ENCODE measurements at places on chromosomes 11 and 22.

- DNase-seq = no peak
Observed at GRCh38 chr11:12170984-12171383, 60.6 kb downstream of the MICAL2 start.

- no peak for DNase-seq
Observed at GRCh38 chr22:25199731-25200520, at the start of gene CRYBB3. TSS of gene CRYBB3 (plus strand) at chr22:25199858. CDS start at chr22:25201397, 1,539 bp downstream.

- no peak for DNase-seq
Observed at GRCh38 chr22:42304324-42304790, 33.9 kb upstream of the TCF20 start.

DNA sequence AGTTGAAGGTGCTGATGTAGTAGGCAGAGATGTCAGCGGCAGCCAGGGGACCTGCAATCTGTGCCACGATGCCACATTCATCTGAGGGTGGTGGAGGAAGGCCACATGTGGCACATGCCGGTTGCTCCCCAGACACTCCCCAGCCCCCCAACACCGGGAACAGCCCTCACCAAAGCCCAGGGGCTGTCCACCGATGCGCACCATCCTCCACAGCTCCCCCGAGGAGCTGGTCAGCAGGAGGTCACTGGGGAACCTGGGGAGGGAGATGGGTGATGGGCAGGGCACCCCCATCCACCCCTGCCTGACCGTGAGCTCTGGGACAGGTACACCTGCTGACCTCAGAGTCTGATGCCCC lies 3.5 kb downstream of the CASTOR1 start:
- no peak for DNase-seq

DNA sequence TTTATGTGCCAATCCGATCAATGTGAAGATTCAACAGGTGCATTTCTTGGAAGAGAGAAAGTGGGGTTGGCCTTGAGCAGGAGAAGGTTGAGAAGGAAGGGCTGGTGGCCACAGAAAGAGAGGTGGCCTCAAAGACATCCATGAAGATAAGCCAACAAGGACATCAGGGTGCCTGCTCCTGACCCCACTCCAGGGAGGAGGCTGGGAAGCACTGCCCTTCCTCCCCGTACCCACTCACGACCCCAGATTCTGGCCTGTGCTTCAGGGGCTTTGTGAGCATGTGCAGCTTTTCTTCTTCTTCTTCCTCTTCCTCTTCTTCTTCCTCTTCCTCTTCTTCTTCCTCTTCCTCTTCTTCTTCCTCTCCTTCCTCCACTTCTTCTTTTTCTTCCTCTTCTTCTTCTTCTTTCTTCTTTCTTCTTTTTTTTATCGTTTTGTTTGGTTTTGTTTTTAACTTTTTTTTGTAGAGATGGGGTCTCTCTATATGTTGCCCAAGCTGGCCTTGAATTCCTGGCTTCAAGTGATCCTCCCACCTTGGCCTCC lies 30.3 kb downstream of the DKK3 start:
- DNase-seq = no peak

GRCh38 chr22:35337932-35338331 lies 38.2 kb downstream of the TOM1 start:
- no peak for DNase-seq

- no peak for DNase-seq
Observed at GRCh38 chr11:18253778-18254338, 5.4 kb upstream of the SAA2 start.

- no peak for DNase-seq
Observed at GRCh38 chr22:23023294-23023693, 47.0 kb upstream of the GNAZ start.

DNA sequence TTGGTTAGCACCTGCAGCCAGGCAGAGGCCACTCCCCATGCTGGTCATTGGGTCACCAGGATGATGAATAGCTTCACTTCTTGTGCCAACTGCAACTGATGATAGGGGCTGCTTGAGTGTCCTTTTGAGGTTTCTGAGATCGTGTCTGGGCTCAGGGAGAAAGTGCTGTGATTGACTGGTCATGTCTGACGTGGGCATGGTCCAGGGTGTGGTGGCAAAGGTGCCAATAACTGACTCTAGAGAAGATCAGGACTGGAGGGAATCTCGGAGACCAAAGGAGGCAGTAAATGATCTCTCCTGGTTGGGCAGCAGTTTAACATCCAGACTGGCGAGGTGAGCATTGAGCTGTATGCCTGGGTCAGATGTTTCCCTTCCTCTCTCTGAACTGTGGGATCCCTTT lies 10.0 kb upstream of the SLC22A6 start:
- no peak for DNase-seq

DNA sequence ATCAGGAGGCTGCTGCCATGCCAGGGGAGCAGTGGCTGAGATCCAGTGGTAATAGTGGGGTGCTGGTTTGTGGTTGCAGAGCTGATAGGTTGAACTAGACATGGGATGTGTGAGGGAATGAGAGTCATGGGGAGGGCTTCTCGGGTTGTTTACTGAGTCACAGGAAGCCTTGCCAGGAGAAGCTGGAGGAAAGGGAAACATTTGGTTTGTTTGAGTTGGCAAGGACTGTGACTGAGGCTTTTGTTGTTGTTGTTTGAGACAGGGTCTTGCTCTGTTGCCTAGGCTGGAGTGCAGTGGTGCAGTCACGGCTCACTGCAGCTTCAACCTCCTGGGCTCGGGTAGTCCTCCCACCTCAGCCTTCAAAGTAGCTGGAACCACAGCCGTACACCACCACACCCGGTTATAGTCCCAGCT lies 49.3 kb downstream of the CABIN1 start:
- DNase-seq = no peak

- no peak for DNase-seq
Observed at GRCh38 chr11:72292106-72292785, 48.3 kb upstream of the PHOX2A start.

GRCh38 chr11:107493117-107493516 lies 35.5 kb upstream of the CWF19L2 start:
- DNase-seq = no peak

GRCh38 chr11:63907808-63908530 lies 9.0 kb downstream of the RCOR2 start:
- no peak for DNase-seq

DNA sequence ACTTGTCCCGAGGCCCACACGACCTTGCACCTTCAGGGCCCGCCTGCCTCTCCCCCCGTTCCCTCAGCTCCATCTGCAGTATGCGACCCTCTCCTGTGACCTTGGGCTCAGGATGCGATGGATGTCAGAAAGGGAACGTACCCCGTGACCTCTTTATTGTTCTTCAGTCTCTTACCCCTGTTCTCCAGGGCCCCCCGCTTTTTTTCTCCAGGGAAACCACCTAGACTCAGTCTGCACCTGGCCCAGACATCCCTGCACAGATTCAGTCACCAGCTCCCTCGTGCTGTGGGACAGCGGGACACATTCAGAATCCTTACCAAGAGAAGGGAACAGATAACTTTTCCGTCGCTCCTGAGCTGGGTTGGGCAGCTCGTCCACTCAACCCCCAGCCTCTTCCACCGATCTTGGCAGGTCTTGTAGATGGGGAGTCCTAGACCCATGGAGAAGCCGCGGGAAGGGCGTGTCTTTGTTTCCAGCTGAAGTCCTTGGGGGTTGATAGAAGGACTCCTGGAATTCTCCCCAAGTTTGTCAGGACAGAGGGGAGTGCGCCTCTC lies 1.4 kb upstream of the PHOX2A start:
- DNase-seq = no peak

DNA sequence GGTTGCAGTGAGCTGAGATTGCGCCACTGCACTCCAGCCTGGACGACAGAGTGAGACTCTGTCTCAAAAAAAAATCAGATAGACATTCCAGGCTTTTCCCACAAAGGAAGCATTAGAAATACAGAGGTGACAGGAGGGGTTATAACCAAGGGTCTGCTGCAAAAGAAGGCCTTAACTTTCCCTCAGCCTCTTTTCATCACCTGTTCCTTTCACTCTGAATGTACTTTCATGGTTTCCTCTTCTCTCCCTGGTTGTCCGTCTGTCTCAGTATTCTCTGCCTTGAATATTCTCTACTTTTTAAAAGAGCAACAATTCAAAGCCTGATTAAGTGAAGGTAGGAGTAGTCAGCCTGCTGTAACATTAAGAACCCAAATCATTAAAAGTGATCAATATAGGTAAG lies 50.2 kb downstream of the CELF1 start:
- no peak for DNase-seq

DNA sequence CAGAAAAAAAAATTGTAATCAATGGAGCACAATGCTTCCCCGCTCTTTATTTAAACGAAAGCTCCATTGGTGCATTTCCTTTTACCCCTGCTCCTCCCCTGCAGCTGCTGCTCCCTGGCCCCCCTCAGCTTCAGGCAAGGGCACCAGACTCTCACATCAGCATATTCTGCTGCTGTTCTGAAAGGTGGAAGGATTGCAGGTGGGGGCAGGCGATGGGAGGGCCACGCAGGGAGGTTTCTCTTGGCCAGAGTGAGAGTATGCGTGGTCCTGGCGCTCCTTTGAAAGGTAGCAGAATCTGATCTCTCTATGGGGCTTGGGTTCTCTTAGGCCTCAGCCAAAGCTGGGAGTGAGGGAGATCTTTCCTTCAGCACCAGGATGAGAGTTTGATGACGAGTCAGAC lies 240.9 kb upstream of the CADM1 start:
- DNase-seq = no peak

DNA sequence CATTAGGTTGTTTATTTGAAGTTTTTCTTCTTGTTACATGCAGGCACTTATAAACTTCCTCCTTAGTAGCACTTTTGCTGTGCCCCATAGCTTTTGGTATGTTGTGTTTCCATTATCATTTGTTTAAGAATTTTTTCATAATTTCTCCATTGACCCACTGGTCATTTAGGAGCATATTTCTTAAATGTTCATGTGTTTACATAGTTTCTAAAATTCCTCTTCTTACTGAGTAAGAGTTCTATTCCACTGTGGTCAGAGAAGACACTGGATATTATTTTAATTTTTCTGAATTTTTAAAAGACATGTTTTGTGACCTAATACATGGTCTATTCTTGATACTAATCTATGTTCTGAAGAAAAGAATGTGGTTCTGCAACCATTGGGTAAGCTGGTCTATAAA lies 333.0 kb downstream of the DDX10 start:
- DNase-seq = no peak

DNA sequence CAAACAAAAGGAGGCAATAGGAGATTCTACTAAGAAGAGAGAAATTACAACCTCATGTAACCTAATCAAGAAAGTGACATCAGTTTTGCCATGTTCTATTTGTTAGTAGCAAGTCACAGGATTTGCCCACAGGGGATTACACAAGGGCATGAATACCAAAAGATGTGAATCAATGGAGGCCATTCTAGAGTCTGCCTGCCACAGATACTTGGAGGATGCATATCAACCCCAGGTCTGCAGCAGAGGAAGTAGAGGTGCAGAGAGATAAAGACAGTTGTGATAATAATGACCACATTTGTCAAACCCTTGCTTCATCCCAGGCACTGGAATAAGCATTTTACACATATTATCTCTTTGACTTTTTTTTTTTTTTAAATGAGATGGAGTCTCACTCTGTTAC lies 2.4 kb upstream of the ASCC2 start:
- DNase-seq = no peak

GRCh38 chr11:71935338-71935925 lies 6.6 kb downstream of the RNF121 start:
- DNase-seq = no peak

DNA sequence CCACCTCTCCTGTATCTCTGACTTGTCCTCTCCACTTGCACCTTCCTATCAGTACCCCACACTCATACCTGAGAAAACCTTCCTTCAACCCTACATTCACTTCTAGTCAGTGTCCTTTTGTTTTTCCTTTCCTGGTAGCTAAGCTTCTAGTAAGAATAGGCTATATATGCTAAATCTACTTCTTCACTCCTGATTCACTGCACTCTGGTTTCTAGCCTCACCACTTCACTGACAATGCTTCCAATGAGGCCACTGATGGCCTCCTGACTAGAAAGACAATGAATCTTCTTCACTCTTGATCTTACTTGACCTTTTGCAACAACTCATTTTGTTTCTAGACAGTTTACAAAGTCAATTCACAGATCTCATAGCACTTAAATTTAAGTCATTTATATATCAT lies 52.0 kb downstream of the RELT start:
- DNase-seq = no peak

DNA sequence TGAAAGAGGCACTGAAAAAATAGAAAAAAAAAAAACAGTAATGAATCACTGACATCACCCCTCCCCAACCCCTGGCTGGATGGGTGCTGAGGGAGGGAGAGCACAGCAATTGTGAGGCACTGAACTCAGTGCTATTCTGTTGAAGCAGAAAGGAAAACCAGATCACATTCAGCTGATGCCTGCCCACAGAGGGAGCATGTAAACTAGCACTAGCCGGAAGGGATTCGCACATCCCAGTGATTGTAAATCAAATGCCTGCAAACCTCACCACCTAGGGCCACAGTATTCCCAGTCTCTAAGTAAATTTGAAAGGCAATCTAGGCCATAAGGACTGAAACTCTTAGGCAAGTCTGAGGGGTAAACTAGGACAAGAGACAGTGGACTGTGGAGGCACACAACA lies 772.0 kb upstream of the CCDC179 start:
- no peak for DNase-seq

DNA sequence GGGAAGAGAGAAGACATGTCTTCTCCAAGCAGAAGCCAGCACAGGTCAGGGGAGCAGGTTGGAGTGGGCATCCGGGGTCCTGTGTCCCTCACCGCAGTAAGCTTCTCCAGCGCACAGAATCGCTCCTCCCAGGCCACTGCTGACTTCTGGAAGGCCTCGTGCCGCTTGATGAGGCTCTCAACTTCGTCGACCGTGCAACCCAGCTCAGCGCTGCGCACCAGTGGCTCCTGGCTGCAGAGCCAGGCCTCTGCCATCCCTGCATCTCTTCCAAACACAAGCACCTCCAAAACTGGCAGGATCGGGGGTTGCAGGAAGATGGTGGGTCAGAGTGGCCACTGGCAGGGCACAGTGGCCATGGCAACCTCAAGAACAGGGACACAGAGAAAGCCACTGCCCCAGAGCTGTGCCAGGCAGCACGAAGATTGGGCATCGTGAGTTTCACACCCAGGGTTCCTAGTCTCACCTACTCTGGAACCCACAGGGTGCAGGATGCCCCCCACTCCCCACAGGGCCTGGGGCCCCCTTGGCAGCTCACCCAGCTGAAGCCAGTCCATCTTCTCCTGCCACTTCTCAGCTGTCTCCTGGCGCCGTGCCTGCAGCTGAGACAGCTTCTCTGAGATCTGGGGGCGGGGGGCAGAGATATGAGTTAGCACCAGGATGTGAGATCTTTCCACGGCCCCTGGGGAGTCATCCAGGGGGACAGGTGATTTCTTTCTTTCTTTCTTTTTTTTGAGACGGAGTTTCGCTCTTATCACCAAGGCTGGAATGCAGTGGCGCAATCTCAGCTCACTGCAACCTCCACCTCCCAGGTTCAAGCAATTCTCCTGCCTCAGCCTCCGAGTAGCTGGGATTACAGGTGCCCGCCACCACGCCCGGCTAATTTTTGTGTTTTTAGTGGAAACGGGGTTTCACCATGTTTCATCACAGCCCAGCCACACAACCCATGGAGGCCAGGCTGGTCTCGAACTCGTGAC lies 11.2 kb upstream of the RBM4B start:
- DNase-seq = no peak

DNA sequence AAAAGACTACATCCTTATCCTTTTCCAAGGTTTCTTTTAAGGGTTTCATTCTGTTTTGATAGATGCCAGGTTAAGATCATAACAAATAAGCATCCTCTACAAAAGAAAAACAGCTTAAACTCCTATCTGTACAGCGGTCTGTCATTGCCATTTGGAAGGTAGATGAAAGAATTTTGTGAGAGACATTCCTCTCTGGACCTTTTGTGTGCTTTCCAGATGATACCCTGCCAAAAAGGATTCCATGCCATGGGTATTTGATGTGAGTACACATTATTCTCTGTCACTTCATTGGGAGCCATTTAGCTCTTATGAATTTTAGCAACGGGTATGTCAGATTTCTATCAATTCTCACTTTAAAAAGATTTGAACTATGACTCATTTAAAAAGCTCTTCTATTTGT lies 153.7 kb downstream of the GRIA4 start:
- DNase-seq = no peak

- no peak for DNase-seq
Observed at GRCh38 chr11:47552056-47552565, 821 bp downstream of the CELF1 start.
